ENCODE measurements at places on chromosomes 1 and 21. TPM values are rescaled to one million over a fixed set of nuclear protein-coding genes. Genes with fewer than 3 reads are reported as not detected.
A peak's percentile ranks its signal among the peaks of the same experiment; 100 is the strongest.

GRCh38 chr1:109919303-109919702 is 8.7 kb downstream of the CSF1 start:
- peaks cover 67% of the 10 kb centered on the region for H3K36me3 ChIP-seq
- H3K4me1 ChIP-seq, result peaks cover 16% of the 10 kb centered on the region
- no peak overlapping the region for H3K4me3 ChIP-seq
- H3K27ac ChIP-seq, result no peak overlapping the region
- DNase-seq, result no peak

- H3K36me3 ChIP-seq, result no peaks in the 10 kb centered on the region
- no peak for DNase-seq
- no peak overlapping the region for H3K27ac ChIP-seq
- H3K27me3 ChIP-seq, result no peaks in the 10 kb centered on the region
Observed at GRCh38 chr1:204858363-204858821, 12.3 kb upstream of the NFASC start.

DNA sequence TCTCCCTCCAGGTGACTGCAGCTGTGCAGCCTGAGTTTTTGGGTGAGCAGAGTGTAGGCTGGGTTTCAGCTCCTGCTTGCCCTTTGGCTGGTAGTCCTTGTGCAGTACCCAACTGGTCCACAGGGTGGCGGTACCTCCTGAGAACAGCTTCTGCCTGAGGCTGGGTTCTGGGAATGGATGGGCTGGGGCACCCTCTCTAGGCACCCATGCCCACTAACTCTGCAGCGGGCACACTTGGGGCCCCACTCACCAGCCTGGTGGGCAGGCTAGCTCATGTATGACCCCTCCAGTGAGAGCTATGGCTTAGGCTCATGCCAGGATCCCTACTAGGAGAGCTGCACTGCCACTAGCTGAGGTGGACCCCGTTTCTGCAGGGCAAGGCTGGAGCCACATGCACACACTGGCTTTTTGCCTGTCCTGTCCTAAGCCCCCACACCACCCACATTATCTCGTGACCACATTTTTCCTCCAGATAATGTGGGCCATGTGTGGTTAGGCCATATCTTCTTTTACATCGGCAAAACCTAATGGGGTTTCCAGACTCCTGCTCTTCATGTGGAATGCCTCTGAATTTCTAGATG is 15.5 kb upstream of the GSTM4 start:
- DNase-seq, result peak; percentile 83
- H3K4me1 ChIP-seq, result no peaks in the 10 kb centered on the region
- no peak overlapping the region for H3K27ac ChIP-seq
- no peaks in the 10 kb centered on the region for H3K27me3 ChIP-seq
- no peaks in the 10 kb centered on the region for H3K36me3 ChIP-seq

GRCh38 chr1:226601456-226601855 is 52.9 kb downstream of the STUM start:
- H3K4me3 ChIP-seq, result no peak overlapping the region
- no peak for DNase-seq
- no peak overlapping the region for H3K27ac ChIP-seq
- peaks cover 4% of the 10 kb centered on the region for H3K4me1 ChIP-seq
- H3K27me3 ChIP-seq, result no peaks in the 10 kb centered on the region

PIAS3 gene
- total RNA-seq, result 22.8 TPM

- no peak for DNase-seq
- no peak overlapping the region for H3K27ac ChIP-seq
- H3K27me3 ChIP-seq, result no peaks in the 10 kb centered on the region
- peaks cover 20% of the 10 kb centered on the region for H3K4me1 ChIP-seq
- H3K36me3 ChIP-seq, result no peaks in the 10 kb centered on the region
- H3K4me3 ChIP-seq, result no peak overlapping the region
Observed at GRCh38 chr1:54339126-54339525, 67.1 kb downstream of the SSBP3 start.
